Cardiac muscle cell (in vitro differentiated cells and primary cell): ENCODE measurements at places on chromosomes 6 and 20. TPM values are rescaled to one million over a fixed set of nuclear protein-coding genes. Genes with fewer than 3 reads are reported as not detected.
A peak's percentile ranks its signal among the peaks of the same experiment; 100 is the strongest.

DNA sequence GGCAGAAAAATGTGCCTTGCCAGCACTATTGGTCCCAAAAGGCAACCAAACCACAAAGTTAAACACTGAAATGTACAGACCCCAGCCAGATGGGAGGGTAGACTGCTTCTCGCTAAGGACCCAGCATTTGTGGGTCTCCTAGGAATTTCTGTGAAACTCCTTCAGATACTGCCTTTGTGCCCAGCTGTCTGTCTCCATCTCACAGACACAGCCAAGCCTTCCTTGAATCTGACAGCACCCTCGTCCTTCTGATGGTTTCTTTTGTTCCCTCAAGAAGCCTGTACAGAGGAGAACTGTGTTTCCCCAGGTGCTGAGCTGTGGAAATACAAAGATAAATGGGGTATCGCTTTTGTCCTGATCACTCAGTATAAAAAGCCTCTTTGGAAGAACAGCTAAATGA lies 254.0 kb upstream of the TAB2 start:
- no peak for DNase-seq

DNA sequence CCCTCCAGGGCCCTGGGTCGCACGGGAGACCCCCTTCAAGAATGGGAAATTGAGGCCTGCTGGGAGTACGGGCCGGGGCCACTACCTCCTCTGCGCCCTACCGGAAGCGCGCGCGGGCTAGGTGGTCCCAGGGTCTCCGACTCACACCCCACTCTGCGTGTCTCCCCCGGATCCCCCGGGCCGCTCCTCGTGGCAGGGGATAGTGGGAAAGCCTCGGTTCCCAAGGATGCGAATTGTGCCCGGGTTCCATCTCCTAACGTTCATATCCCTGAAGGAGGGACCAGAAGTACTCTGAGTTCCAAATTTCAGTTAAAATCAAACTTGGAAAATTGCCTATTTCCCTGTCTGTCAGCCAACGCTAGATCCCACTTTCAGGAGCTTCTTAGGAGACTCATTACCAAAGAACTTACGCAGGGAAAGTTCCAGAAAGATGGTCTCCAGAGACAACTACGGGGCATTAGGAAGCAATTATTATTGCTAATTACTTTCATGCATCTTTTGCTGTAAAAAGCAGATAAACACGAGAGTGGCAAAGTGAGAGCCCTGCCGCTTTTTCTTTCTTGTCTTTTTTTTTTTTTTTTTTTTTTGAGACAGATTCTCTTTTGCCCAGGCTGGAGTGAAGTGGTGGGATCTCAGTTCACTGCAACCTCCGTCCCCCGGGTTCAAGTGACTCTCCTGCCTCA lies 858 bp downstream of the FAM83D start:
- DNase-seq, result peak; percentile 50

GRCh38 chr6:112181130-112181529 lies 73.2 kb downstream of the LAMA4 start:
- DNase-seq, result no peak

DNA sequence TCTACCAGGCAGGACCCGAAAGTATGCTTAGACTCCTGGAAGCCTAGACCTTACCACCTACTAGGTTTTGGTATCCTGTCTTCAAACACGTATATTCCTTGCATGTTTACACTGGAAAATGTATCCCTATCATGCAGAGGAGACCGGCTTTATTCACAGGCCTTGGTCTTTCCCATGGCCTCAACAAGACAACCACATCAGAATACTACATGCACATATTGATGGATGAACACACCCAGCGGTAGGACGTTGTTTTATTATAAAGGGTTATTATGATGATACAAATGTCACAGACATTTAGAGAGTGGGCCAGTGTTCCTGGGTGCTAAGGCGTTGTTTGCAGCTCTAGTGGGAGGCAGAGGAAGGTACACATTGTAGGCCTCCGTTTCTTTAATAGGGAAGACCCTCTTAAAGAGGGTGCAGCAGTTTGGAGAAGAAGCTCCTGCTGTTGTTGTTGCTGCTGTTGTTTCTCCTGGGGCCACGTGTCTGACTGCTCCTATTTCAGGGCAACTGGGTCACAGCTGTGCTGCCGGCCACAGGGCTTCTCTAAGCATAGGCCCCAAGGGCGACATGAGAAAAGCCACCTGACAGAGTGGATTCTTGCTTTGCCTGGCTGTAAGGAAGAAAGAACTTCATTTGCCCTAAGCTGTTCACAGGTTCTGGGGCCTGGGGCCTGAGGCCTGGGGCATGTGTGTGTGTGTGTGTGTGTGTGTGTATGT lies 98.3 kb upstream of the SASH1 start:
- DNase-seq, result peak; percentile 13

Gene RAD21L1
- total RNA-seq, result 0.28 and 0.33 TPM in 2 replicates

Gene HCRTR2
- 0.21 TPM in 1 of 2 replicates, not detected in the other for total RNA-seq

GRCh38 chr6:168157272-168158212 lies 78.5 kb upstream of the FRMD1 start:
- no peak for DNase-seq

Gene PPP1R16B
- total RNA-seq, result 0.07 and 0.15 TPM in 2 replicates

DNA sequence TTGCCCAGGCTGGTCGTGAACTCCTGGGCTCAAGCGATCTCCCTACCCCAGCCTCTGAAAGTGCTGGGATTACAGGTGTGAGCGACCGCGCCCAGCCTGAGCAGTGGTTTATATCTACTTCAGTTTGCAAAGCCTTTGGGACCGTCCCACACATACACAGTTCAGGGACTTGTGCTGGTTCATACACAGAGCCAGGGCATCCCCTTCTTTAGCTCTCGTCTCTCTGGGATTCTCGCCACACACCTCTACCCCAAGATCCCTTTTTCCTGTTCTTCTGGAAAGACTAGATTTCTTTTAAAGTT lies 12.5 kb downstream of the CAP2 start:
- DNase-seq, result no peak

Gene ABRACL
- 9.8 and 12.0 TPM in 2 replicates for total RNA-seq

- DNase-seq, result no peak
Measured at GRCh38 chr6:30837870-30838269, 46.4 kb upstream of the DDR1 start.

Gene OLIG3
- not detected in 2 replicates for total RNA-seq

Gene TMEM217
- 1.3 and 3.8 TPM in 2 replicates for total RNA-seq

DNA sequence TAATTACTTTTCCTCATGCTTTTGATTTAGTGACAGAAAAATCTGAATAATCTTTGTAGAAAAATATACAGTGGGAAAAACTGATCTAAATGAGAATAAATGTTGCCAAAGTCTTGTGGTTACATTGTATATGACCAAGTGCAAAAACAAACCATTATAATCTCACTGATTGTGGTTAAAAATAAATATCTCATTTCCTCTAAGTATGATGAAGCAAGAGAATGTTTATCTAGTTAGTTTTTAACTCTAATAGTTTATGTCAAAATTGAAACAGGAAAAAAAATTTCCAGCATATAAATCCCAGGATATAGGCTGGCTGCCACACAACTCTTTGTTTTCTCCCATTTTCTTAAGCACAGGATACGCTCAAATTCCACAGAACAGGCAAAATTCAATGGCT lies 392.7 kb upstream of the ID4 start:
- no peak for DNase-seq

DNA sequence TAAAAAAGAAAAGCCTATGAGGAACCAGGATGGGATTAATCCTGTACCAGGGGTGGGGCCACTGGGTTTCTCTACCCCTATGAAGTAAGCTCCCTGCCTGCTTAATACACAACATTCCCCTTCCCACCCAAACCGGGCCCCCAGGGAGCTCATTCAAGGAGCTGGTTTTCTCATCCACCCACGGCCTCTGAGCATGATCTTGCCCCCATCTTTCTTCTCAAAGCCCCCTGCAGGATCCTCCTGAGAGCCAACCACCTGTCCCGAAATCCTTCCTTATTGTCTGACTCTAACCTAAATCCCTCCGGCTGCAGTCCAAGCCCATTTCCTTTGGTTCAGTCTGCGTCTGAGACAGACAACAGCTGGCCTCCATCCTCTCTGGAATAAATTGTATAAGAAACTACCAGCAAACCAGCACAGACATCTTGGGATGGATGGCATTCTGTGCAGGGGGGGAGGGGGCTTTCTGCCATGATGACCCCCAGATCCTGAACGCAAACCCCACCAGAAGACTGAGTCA lies 21.0 kb downstream of the KCNK5 start:
- no peak for DNase-seq

DNA sequence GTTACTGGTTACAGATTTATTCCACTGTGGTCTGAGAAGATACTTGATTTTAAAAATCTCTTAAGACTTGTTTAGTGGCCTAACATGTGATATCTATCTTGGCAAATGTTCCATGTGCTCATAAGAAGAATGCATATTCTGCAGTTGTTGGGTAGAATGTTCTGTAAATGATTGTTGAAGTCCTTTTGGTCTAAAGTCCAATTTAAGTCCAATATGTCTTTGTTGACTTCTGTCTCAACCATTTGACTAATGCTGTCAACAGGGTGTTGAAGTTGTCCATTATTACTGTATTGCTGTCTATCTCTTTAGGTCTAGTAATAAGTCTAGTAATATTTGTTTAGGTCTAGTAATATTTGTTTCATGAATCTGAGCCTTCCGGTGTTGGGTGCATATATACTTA lies 387.8 kb upstream of the RUNX2 start:
- DNase-seq, result no peak

Gene KHDC1L
- not detected in 2 replicates for total RNA-seq

DNA sequence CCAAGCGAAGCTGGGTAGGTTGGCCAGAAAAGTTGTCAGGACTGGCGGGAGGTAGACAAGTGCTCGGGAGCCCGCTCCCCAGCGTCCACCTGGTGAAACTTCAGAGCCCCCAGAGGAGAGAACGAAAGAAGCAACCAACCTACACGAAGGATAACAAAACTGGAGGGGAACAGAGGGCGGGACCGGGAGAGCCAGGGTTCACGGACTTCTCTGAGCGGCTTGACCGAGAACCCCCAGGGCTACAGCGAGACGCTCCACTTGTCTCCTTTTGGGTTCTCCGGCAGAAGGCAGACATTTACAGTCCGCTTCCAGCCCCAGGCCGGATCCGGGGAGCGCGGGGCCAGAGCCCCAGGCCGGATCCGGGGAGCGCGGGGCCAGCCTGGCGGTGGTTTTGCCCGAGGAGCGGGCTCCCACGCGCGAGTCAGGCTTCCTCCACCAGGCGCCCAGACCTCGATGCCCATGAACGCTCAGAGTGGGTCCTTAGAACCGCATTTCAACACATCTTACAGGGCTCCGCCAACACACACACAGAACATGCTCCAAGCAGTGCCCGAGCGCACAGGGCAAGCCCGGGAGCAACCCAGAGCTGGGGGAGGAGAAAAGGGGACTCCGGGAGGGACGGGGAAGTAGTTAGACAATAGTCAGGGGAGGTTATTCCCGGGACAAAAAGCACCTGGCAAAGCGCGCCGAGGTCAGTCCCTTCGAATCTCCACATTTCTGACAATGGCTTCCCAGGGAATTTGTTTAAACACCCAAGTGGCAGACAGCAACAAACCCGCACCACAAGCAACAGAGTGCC lies 1.1 kb downstream of the PTPRK start:
- DNase-seq, result peak; percentile 70

- no peak for DNase-seq
Measured at GRCh38 chr6:113178349-113178748, 678.8 kb upstream of the MARCKS start.

Gene MYH7B
- 30.2 and 73.2 TPM in 2 replicates for total RNA-seq

GRCh38 chr20:62856931-62857619 lies 4.5 kb downstream of the TCFL5 start:
- DNase-seq, result no peak

DNA sequence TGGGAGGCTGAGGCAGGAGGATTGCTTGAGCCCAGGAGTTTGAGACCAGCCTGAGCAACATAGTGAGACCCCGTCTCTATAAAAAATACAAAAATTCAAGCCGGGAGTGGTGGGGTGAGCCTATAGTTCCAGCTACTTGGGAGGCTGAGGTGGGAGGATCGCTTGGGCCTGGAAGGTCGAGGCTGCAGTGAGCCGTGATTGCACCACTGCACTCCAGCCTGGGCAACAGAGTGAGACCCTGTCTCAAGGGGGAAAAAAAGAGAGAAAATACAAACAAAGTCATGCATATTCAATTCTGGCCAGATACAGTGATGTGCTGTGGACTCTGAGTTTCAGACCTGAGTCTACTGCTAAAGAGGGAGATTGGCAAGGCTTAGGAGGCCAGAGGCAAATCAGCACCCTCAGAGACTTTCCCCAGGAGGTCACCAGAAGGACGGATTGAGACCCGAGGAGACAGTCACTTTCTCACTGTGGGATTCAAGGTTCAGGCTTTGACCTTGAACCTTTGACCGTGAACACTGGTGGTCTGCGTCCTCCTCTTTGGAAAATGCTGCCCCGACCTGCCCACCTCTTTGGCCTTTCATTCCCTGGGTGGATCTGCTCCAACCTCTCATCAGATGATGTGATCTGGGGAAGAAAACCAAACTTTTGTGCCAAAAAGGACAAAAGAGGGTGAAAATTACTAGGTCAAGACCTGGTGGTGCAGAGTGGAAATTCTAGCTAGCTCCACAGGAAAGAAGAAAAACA lies 31.2 kb downstream of the TGM2 start:
- no peak for DNase-seq

Gene SCRT2
- not detected in 2 replicates for total RNA-seq

DNA sequence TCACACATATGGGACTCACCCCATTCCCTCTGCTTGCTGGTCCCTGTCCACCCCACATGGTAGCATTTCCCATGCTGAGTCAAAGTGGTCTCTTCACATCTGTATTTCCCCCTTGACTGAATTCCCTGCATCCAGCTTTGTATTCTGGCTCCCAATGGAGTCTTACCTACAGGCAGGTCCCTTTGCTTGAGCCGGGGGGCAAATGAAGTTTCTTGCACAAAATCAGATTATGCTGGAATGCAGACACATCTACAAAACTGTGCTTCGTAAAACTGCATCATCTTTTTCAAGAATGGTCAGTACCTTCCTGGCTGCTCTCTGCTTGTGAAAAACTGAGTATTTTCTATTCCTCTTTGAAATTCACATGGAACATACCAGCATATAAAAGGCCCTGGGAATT lies 32.1 kb upstream of the BCAS1 start:
- no peak for DNase-seq

DNA sequence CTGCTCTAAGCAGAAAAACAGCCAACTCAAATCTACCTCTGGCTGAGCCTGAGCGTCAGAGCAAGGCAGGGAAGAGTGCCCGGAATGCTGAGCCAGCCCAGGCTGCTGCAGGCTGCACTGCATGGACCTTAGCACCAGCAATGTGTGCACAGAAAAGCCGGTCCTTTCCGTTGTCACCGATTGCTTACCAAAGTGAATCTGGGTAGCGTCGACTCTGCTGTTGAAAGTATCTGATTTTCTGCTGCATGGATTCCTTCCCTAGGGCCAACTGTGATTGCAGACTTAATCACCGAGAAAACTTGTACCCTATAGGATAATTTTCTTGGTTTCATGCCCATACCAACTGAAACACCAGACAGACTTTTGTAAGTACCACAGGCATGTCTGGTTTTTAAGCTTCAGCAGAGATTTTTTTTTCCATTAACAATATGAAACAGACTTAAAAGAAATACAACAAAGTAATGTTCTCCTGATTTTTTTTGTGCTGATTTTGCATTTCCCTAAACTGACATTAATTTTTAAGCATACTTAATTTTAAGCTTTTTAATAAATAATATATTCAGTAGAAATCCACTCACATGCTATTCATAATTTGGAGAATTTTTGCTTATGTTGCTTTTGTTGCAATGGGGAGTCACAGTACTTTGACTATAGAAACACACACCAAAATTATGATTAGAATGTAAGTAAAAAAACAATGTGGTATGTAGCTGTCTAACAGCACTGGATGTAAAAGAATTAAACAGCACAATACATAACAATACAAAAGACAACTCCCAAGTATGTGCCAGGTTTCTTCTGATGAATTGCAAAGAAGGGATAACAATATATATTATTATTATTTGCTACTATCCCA lies 218.0 kb downstream of the THBS2 start:
- peak; percentile 24 for DNase-seq

GRCh38 chr6:97176468-97176867 lies 106.5 kb downstream of the MMS22L start:
- DNase-seq, result no peak
